A549 treated with Hydrocortisone at 1 μM for 4 hours (cell line): ENCODE measurements at places on chromosomes 4 and X. TPM values are rescaled to one million over a fixed set of nuclear protein-coding genes. Genes with fewer than 3 reads are reported as not detected.

DRD5 gene
- total RNA-seq = 0.03 TPM in 1 of 5 replicates, not detected in the others

FAM9B gene
- total RNA-seq = 0.18 TPM in 1 of 5 replicates, not detected in the others

ARL9 gene
- total RNA-seq = not detected in 5 replicates

SLC6A8 gene
- 10.0 to 14.5 TPM (median 12.6 TPM) in 5 replicates for total RNA-seq
